Activated CD4-positive, alpha-beta T cell treated with anti-CD3 and anti-CD28 coated beads, Interleukin-2, Interleukin-4, amounts not matched to agents 100 ng/mL and 50 ng/mL, durations not matched to agents 16 hours and 8 hours (primary cell): ENCODE measurements at places on chromosomes 7 and 10.
A peak's percentile ranks its signal among the peaks of the same experiment; 100 is the strongest.

DNA sequence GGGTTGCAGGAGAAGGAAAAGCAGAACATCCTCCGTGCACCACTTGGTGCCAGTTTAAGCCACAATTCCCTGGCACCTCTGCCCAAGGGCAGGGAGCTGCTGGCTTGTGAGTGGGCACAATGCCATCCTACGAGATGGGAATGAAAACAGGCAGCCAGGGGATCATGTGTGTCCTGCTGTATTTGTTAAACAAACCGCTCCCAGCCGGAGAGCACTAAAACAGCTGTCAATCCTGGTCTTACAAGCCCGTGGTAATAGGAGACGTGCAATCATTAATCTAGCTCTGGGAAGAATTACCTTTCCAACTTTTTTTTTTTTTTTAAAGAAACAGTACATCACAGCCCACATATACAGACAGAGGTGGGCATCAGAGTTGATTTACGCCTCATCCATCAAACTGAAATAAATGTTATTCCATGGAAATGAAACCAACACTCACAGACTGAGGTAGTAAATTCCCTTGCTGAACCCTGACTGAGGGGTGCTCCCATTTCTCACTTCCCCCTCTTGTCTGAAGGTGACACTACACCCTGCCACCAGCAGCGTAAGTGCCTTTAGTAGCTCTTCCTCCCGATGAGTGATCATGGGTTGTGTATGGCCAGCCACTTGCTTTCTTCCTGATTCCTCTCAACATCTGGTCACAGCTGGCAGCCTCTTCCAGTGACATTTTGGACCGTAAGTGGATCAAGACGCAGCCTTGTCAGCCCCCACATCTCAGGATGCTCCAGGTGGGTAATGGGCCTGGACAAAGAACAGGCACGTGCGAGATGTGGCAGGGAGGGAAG lies 143.8 kb downstream of the TEX36 start:
- no peak for DNase-seq

DNA sequence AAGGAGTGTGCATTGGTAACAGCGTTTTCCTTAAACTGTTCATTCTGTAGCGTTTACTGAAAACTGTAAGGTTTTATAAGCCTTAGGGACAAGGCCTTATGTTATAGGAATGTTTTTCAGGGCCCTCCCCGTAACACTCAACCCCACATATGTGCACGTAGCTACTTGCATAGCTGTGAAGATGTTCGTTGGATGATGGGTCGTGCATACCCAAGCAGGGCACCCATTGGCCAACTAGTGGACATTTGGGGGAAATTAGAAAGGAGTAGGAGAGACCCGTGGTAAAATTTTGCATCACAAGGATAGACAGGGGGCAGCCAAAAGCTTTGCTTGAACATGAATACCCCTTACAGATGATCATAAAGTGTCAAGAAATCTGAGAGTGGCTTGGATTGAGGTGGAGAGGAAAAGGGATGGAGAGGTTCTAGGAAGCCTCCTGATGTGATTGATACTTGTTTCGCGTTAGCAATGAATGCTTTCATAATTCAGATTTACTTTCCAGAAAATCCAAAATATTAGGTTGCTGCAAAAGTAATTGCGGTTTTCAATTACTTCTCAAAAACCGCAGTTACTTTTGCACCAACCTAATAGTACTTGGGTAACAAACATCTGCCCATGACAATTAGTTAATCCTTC lies 878 bp downstream of the SEC61A2 start:
- DNase-seq = peak; percentile 64

DNA sequence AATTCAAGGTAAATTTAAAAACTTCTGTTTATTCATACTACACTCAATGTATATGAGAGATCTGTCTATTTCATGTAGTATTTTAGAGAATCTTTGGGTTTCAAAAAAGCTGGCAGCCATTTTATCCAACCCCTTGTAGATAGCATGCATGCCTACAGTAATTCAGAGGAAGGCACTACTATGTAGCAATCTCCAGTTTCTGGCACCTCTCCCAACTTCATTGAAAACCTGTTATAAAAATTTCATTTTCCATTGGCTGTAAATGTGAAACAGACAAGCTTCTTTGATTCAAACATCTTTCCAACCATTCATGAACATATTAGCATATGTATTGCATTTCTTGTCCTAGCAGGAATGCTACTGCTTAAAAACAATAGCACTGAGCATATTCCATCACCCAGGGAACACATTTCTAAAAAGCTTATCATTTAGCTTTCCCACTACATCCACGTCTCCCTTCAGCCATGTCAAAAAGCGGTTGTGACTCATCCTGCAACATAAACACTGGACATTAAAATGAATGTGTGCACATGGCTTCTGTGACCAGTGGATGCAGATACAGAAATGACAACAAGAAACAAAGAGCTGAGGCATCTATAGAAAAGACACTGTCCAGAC lies 330.4 kb upstream of the AOAH start:
- no peak for DNase-seq

GRCh38 chr10:29828956-29829355 lies 194.2 kb upstream of the SVIL start:
- DNase-seq = no peak

GRCh38 chr7:128010391-128011127 lies 20.7 kb downstream of the LRRC4 start:
- DNase-seq = no peak

GRCh38 chr10:86263907-86264306 lies 102.7 kb downstream of the GRID1 start:
- no peak for DNase-seq

GRCh38 chr10:66822801-66823200 lies 103.0 kb upstream of the LRRTM3 start:
- DNase-seq = no peak

DNA sequence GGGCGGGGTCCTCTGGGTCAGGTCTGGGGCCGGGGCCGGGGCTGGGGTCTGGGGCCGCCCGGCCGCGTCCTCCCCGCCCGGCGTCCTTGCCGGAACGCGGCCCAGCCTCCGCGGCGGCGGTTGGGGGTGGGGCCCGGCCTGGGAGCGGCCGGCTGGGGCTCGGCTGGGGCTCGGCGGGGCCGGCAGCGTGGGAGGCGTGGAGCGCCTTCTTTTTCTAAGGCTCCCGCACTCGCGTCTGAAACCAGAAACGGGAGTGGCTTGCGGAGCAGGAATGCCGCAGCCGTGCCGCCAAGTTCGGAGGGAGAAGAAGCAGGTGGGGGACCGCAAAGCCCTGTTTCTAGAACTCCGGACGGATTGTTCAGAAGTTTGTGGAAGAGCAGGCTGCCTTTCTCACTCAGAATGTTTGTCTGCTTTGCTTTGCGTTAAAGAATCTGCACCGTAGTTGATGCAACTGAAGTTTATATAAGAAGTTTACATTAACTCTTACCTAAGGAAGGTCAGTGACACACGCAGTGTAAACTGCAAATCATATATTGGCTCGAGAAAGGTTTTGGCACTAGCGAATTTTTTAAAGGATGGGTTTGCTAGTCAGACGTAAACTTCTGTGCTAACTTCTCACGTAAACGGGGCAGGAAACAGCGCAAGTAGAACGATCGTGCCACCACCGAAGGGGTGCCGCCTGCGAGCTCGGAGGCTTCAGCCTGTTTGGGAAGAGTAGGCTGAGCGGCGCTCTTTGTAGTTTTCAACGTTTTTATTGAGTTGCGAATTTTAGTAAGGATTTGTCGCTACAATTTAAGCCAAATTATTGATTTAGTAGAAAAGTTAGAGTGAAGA lies 729 bp downstream of the DNAJB6 start:
- peak; percentile 58 for DNase-seq

GRCh38 chr7:110283056-110283455 lies 807.9 kb upstream of the LRRN3 start:
- DNase-seq = no peak

DNA sequence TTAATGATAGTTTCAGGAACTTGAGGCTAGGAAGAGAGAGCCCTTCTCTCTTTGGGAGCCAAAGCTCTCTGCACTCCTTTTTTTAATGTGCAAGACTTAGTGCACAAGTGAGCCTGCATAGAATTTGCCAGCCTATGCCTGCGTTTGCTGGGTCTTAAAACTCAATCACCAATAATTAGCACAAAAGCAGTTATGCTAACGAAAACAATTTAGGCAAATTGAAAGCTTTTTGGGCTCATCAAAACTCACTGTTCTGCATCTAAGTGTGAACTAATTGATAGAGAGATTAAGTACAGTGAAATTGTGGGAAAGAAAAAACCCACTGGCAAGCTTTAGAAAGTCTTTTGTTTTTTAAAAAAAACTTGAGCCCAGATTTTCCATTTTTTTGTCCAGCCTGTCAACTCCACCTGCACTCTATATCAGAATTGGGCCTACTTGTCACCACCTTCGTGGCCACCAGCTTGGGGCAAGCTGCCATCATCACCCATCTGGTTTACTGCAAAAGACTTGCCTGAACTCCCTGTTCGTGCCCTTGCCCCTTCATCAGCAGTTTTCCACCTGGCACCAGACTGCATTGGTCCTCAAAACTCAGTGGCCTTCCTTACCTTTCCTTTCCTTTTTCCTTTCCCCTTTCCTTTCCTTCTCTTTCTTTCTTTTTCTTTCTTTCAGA lies 37.8 kb downstream of the CRHR2 start:
- DNase-seq = no peak

GRCh38 chr7:128120116-128120515 lies 88.9 kb upstream of the LRRC4 start:
- DNase-seq = no peak

GRCh38 chr10:114925587-114926586 lies 12.1 kb upstream of the TRUB1 start:
- DNase-seq = peak; percentile 62

DNA sequence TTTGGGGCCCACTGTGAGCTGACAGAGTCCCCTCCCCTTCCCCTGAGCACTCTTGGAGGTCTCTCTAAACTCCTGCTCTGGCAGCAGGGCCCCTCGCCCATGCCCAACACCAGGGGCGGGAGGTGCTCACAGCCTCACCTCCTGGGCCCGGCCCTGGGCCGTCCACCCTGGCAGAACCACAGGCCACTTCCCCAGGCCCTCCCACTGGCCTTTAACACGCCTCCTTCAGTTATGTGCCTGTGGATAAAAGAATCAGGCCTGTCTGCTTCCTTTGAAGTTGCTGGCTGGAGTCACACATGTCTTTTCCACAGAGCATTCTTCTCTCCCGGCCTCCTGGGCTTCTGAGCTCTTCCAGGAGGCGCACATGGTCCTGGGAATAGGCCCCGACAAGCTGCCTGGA lies 10.2 kb downstream of the MYL10 start:
- DNase-seq = no peak

GRCh38 chr7:43700059-43700501 lies 29.2 kb downstream of the COA1 start:
- DNase-seq = peak; percentile 62

GRCh38 chr10:34558093-34558583 lies 257.0 kb downstream of the PARD3 start:
- no peak for DNase-seq

DNA sequence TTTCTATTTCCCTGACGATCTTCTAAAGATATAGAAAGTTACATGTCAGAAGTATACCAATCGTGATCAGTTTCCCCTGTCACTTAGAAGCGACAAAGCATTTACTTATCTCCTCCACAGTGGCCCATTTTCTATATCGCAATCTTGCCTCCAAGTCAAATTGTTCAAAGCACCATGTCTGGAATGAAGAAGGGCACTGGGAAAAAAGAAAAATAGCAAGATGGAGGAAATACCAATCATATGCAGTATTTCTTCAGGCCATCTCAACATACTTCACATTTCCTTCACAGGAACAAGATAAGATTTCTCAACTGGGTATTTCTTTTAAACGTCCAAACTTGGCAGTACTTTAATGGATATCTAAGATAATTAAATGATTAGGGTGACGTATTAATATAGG lies 63.3 kb upstream of the IL6 start:
- DNase-seq = no peak

GRCh38 chr10:124693396-124693795 lies 50.8 kb downstream of the FAM53B start:
- DNase-seq = no peak

DNA sequence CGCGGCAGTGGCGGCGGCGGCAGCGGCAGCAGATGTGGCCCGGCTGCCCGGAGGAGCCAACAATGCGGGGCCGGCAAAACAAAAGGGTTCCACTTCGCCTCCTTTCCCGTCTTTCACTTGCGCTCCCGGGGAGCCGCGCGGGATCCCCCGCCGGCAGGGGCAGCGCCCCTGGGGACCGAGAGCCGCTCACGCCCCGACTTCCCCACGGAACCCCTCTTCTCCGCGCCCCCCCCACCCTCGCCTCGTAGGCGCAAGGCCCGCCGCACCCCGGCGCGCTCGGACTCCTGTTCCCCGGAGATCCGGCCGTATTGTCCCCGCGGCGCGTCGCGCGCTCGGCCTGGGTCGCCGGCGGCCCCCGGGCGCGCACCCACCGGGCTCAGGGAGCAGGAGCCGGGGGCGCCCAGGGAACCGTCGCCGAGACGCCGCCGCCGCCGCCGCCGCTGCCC lies 854 bp downstream of the CTBP2 start:
- no peak for DNase-seq

- no peak for DNase-seq
Observed at GRCh38 chr10:76350583-76350982, 919.2 kb downstream of the LRMDA start.

- DNase-seq = no peak
Observed at GRCh38 chr7:100991631-100992030, 22.3 kb downstream of the MUC12 start.

DNA sequence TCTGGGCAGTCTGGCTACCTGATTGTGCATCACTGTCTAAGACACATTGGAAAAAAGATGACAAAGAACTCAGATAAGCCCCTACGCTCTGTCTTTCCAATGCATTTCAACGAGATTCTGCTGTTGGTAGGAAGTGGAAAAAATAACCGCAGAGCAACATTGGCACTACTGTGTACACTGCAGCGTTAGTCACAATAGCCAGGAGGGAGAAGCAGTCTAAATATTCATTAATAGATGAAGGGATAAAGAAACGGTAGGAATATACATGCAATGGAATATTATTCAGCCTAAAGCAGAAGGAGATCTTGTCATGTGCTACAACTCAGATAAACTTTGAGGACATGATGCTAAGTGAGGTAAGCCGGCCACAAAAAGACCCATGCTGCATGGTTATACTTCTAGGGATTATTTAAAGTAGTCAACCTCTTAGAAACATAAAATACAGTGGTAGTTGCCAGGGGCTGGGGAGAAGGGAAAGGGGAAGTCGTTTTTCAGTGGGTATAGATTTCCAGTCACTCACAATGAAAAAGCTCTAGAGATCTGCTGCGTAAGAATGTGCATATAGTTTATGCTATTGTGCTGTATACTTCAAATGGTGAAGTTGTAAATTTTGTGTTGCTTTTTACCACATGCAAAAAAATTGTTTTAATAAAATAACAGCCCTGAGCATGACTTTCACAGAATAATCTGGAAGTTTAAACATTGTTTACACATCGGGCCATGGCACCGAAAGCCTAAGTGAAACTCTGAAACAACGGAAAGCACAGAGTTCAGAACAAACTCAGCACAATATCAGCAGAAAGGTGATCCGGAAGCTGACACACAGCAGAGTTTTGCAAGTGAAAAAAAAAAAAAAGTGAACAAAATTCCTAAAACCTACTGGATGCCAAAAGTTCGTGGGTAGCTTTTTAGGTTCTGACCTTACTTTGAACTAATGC lies 40.1 kb downstream of the ELMO1 start:
- peak; percentile 55 for DNase-seq

- no peak for DNase-seq
Observed at GRCh38 chr7:138460176-138460648, at the start of gene TRIM24. Gene TRIM24 (plus strand): TSS chr7:138460259. CDS start chr7:138460549, 290 bp downstream.

- no peak for DNase-seq
Observed at GRCh38 chr10:101208543-101208942, 20.7 kb downstream of the LBX1 start.

GRCh38 chr10:15485027-15485426 lies 113.9 kb upstream of the FAM171A1 start:
- DNase-seq = no peak

- no peak for DNase-seq
Observed at GRCh38 chr10:71829171-71829570, 21.9 kb downstream of the PSAP start.

- DNase-seq = no peak
Observed at GRCh38 chr7:156021471-156021870, 209.2 kb upstream of the SHH start.
